ENCODE measurements at places on chromosomes 12 and 14.

GRCh38 chr12:106106892-106107291 is 31.9 kb downstream of the NUAK1 start:
- no peak for DNase-seq

DNA sequence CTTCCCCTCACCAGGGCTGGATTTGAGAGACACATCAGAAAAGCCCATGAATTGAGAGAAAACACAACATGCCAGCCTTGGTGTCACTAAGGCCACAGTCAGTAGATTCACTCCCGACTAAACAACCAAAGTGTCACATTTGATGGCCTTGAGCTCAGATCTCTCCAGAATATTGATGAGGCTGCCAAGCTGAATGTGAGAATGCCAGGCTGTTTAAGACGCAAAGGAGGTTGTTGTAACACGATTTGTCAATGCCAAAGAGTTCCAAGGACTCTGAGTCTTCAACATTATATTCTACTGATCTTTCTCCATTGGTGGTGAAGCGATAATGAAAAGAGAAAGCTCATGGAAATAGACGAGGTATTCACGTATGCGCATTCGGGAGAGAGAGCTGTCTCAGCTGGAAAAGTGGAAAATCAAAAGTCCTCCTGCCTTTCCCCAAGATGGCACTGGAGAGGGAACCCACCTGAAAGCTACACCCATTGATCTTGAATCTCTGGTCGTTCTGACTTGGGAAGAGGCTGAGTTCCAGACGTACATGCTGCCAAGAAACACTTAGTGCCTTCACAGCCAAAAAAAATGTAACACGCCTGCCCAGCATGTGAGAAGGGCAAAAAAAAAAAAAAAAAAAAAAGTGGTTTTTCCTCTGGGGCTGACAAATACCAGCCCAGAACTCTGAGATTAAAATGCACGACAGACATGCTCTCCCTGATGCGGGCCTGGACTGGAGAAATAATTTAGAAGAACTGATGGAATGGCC is 1159.6 kb downstream of the VRK1 start:
- no peak for DNase-seq

- no peak for DNase-seq
These were observed 90.7 kb downstream of the OTOGL start for GRCh38 chr12:80190001-80190400.

DNA sequence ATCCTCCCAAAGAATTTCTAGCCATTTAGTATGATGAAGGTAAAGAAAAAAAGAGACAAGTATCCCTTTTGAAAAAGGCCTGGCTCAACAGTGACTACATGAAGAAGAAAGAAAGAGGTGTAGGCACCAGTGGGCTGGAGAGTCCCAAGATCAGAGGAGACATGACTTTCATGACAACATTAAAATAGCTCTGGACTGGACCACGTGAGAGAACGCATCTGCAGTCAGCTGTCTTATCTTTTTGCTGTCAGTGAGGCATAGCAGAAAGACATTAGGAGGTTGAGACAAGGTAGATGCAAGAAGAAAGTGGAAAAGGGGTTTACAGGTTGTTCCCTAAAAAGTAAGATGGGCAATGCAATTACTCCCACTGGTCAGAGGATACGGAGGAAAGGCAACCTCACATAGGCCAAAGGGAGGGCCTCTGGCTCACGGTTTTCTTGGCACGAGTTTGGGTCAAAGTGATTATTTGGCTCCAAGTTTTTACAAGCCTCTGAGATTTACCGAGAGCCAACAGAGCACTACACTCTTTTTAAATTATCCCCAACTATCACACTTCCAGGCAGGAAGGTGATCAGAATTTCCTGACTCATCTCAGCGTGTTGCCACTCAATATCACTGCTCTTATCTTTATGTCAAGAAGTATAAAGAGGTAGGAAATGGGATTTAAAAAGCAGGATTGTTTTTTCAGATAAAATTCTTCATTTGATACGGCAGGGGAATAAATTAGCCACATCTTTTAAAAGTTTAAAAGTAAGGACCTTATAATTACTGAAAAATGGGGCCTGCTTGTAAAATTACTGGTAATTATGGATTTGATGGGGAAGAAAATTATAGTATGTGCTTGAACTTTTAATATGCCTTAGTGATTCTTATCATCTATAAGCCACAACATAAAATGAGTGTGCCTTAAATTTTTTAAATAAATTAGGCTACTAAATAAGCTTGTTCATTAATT is 29.2 kb downstream of the TMTC1 start:
- DNase-seq = no peak

DNA sequence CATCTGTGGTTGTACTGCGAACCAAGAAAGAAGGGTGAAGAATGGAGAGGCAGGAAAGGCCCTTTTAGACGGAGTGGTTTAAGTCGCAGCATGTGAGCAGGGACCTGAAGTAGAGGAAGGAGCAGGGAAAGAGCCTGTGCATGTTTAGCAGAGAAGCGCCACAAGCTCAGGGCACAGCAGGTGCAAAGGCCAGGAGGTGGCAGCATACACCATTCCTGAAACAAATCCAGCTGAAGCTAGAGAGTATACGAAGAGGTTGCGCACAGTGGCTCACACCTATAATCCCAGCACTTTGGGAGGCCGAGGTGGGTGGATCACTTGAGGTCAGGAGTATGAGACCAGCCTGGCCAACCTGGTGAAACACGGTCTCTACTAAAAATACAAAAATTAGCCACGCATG is 49.9 kb downstream of the HELB start:
- peak; percentile 46 for DNase-seq

Measured in hematopoietic multipotent progenitor cell treated with erythropoietin and hydrocortisone succinate and interleukin-3 and kit ligand, for 8 days (in vitro differentiated cells).